Immature natural killer cell (primary cell): ENCODE measurements at places on chromosomes 6 and 20. TPM values are rescaled to one million over a fixed set of nuclear protein-coding genes. Genes with fewer than 3 reads are reported as not detected.

The CCDC170 gene
- polyA plus RNA-seq, result 0.78 TPM

The SFTA2 gene
- not detected for polyA plus RNA-seq

- peaks cover 14% of the 10 kb centered on the region for H3K4me1 ChIP-seq
- H3K27ac ChIP-seq, result no peak overlapping the region
- no peak for DNase-seq
- H3K27me3 ChIP-seq, result peaks cover 9% of the 10 kb centered on the region
Measured at GRCh38 chr6:5855787-5856470, 150.8 kb downstream of the NRN1 start.

DNA sequence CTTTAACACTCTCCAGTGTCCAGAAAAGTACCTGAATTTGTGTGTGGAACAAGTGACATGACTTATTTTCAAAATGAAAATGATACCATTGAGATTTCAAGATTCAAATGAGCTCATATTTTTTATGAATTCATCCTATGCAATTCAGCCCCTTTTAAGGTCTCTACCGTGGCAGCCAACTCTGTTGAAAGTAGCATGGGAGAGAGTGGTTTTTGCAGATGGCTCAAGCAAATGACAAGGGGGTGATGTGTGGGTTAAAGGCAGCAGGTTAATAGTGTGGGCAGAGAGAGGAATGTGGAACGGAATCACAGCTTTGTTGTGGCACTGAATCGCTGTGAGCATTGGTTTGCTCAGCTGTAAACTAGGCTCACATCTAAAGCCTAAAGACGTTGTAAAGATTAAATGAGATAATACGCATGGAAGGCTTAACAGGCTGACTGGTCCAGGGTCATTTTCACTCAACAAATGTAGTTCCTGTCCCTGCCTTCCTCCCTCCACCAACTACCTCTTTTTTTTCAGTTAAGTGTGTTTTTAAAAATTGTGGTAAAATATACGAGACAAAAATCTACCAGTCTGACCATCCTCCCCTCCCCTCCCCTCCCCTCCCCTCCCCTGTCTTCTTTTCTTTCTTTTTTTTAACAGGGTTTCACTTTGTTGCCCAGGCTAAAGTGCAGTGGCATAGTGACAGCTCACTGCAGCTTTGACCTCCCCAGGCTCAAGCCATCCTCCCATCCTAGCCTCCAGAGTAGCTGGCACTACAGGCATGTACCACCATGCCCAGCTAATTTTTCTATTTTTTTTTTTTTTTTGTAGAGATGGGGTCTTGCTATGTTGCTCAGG lies 114.7 kb upstream of the ZNF217 start:
- no peak for DNase-seq
- H3K36me3 ChIP-seq, result no peaks in the 10 kb centered on the region
- peaks cover 38% of the 10 kb centered on the region for H3K4me1 ChIP-seq

GRCh38 chr6:93323630-93324029 lies 95.7 kb downstream of the EPHA7 start:
- H3K36me3 ChIP-seq, result no peaks in the 10 kb centered on the region
- no peaks in the 10 kb centered on the region for H3K27me3 ChIP-seq
- no peak overlapping the region for H3K4me3 ChIP-seq
- DNase-seq, result no peak
- no peaks in the 10 kb centered on the region for H3K4me1 ChIP-seq
